Nephron progenitor cell (in vitro differentiated cells): ENCODE measurements at places on chromosomes 16 and 17.

DNA sequence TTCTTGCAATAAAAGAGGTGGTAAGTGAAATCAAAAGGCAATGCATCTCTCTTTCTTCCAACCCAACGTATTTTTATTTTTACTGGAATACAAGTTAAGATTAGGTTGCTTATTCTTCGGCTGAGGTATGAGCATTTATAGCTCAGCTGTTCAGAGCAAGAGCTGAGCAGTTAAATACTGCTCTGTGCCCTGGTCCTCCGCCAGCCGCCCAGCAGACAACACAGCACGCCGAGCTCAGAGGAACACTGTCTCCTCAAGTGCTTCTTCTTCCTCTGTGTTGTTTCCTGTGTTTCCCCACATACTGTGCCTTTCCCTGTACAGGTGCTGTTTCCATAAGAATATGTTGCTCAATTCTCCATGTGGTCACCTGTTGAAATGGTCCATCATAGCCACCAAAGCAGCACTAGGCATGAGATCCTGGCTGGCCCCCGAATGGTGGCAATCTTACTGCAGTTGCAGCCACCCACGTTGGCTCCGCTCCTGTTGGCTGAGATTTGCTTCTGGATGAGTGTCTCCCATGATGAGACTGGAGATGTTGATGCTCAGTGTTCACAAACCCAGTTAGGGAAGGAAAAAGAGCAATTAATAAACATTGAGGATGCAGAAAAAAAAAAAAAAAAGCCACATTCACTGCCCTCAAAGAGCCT, 515.3 kb downstream of the GRIN2A start:
- H3K27ac ChIP-seq, result no peak overlapping the region
- peaks cover 17% of the 10 kb centered on the region for H3K27me3 ChIP-seq
- no peak for DNase-seq
- H3K4me1 ChIP-seq, result peaks cover 11% of the 10 kb centered on the region

GRCh38 chr16:85249418-85250146, 137.3 kb upstream of the CIBAR2 start:
- peaks cover 5% of the 10 kb centered on the region for H3K27me3 ChIP-seq
- DNase-seq, result no peak
- no peak overlapping the region for H3K27ac ChIP-seq

- DNase-seq, result peak; percentile 71
- H3K27me3 ChIP-seq, result no peaks in the 10 kb centered on the region
- peaks cover 65% of the 10 kb centered on the region for H3K4me1 ChIP-seq
- peaks cover 19% of the 10 kb centered on the region for H3K36me3 ChIP-seq
- H3K4me3 ChIP-seq, result peak overlapping the region; percentile 93
Measured at GRCh38 chr16:65117811-65118448, 3.9 kb downstream of the CDH11 start.

- H3K36me3 ChIP-seq, result peaks cover 28% of the 10 kb centered on the region
- peaks cover 61% of the 10 kb centered on the region for H3K4me1 ChIP-seq
- peak overlapping the region; percentile 76 for H3K4me3 ChIP-seq
- H3K27ac ChIP-seq, result no peak overlapping the region
- peaks cover 21% of the 10 kb centered on the region for H3K27me3 ChIP-seq
- no peak for DNase-seq
Measured at GRCh38 chr17:79950306-79950705, 85.4 kb downstream of the TBC1D16 start.

GRCh38 chr16:76294396-76295214, 17.4 kb downstream of the CNTNAP4 start:
- H3K27ac ChIP-seq, result no peak overlapping the region
- H3K4me1 ChIP-seq, result no peaks in the 10 kb centered on the region

DNA sequence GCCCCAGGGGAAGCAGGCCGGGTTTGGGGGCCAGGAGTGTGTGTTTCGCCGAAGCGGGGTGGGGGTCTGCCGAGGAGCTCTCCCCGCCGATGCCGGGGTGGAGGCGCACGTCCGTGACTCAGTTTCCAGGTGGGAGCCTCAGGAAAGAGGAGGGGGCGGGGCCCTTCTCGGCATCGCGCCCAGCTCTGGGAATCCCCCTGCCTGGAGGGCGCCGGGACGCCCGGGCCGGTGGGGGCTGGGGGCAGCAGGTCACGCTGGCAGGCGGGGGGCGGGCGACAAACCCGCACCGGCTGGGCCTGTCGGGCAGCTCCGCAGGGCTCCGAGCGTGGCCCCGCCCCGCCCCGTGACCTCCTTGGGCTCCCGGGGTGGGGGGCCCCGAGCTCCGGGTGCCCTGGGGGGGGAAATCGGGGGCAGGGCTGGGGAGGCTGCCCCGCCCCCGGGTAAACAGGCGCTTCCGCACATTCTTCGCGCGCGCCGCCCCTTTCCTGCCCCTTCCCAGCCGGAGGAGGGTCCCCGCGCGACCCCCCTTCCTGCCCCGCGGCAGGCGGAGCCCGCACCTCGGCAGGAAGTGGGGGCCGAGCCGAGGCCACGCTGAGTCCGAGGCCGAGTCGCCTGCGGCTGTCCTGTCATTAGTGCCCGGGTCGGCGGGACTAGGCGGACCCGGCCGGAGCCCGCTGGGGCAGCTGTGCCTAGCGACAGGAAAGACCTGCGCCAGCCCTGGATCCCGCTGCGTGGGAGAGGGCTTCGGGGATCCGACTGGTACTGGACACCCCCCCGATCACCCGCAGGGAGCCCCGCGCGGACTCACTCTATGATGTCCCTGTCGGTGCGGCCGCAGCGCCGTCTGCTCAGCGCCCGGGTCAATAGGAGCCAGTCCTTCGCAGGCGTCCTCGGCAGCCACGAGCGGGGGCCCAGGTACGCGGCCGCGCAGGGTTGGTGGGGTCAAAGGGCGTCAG, 9.3 kb downstream of the RIPOR1 start:
- H3K27me3 ChIP-seq, result peaks cover 76% of the 10 kb centered on the region
- H3K4me3 ChIP-seq, result peak overlapping the region; percentile 72
- H3K4me1 ChIP-seq, result peaks cover 27% of the 10 kb centered on the region

DNA sequence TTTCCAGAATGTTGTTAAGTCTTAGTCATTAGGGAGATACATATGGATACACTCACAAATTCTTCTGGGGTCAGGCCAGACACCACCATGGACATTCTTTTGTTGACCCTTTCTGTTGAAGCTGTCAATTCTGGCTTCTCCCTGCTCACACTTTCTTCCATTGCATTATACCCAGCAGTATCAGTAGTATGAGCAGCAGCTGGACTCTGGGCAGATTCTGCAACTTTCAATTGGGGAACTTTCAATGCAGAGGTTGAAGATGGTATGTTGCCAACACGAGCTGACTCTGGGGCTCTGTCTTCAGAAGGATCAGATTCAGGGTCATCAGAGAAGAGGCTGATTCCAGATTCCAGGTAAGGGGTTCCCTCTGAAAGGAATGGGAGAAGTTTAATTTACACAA, 45.8 kb downstream of the RND2 start:
- DNase-seq, result no peak
- H3K36me3 ChIP-seq, result peaks cover 39% of the 10 kb centered on the region
- H3K27ac ChIP-seq, result no peak overlapping the region
- no peaks in the 10 kb centered on the region for H3K27me3 ChIP-seq
- H3K4me3 ChIP-seq, result no peak overlapping the region

DNA sequence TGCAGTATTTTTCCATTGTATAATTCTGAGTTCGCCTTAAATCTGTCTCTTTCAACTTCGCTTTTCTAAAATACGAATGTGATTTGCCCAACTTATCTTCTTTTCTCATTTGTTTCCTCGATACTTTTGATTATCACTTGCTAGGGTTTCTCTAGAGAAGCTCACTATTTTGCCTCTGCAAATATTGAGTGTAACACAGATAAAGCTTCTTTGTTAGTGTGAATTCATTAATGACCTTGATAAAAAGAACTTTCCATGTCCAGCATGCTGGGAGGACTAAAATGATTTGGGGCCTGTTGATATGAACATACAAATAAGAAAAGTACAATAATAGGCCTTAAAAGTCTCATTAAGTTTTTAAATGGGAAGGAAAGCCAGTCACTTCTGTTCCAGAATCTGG, 303.3 kb downstream of the MAP2K6 start:
- DNase-seq, result no peak
- no peaks in the 10 kb centered on the region for H3K36me3 ChIP-seq
- H3K27me3 ChIP-seq, result peaks cover 11% of the 10 kb centered on the region
- peaks cover 23% of the 10 kb centered on the region for H3K4me1 ChIP-seq

DNA sequence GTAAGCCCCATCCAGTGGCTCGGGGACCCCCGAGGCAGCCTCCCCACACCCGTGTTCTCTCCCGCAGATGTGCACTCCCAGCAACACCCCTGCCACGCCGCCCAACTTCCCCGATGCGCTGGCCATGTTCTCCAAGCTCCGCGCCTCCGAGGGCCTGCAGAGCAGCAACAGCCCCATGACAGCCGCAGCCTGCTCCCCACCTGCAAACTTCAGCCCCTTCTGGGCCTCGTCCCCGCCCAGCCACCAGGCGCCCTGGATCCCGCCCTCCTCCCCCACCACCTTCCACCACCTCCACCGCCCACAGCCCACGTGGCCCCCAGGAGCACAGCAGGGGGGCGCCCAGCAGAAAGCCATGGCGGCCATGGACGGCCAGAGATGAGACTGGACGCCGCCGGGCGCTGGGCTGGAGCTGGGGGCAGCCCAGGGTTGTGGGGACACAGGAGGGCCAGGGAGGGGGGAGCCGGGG, 5.0 kb downstream of the UBALD2 start:
- no peak overlapping the region for H3K27ac ChIP-seq
- H3K4me3 ChIP-seq, result no peak overlapping the region
- H3K36me3 ChIP-seq, result peaks cover 16% of the 10 kb centered on the region
- H3K27me3 ChIP-seq, result no peaks in the 10 kb centered on the region
- H3K4me1 ChIP-seq, result peaks cover 48% of the 10 kb centered on the region
- no peak for DNase-seq

DNA sequence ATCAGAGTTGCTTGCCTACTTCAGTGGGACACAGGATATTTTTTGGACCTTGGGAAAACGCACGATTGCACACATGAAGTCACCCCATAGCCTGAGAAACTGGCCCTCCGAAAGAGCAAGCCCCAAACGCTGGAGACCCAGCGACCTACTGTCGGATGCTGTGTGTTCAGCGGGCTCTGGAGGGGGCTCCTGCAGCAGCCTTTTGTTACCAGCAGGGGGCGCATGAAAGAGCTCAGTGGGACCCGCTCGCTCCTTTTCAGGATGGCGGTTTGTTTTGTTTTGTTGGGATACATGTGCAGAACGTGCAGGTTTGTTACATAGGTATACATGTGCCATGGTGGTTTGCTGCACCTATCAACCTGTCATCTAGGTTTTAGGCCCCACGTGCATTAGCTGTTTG, 28.4 kb downstream of the MYH3 start:
- H3K4me3 ChIP-seq, result no peak overlapping the region
- H3K4me1 ChIP-seq, result peaks cover 3% of the 10 kb centered on the region
- DNase-seq, result peak; percentile 35
- H3K27me3 ChIP-seq, result peaks cover 8% of the 10 kb centered on the region
- peaks cover 17% of the 10 kb centered on the region for H3K36me3 ChIP-seq

DNA sequence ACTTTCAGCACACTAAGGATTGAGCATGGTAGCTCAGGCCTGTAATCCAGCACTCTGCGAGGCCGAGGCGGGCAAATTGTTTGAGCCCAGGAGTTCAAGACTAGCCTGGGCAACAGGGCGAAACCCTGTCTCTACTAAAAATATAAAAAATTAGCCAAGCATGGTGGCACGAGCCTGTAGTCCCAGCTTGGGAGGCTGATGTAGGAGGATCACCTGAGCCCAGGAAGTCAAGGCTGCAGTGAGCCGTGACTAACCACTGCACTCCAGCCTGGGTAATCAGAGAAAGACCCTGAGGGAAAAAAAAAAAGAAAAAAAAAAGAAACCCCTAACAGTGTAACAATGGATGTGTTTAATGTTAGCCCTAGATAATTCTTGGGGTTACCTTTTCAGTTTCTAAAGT, 24.0 kb downstream of the PARN start:
- DNase-seq, result peak; percentile 6
- H3K4me1 ChIP-seq, result peaks cover 5% of the 10 kb centered on the region

DNA sequence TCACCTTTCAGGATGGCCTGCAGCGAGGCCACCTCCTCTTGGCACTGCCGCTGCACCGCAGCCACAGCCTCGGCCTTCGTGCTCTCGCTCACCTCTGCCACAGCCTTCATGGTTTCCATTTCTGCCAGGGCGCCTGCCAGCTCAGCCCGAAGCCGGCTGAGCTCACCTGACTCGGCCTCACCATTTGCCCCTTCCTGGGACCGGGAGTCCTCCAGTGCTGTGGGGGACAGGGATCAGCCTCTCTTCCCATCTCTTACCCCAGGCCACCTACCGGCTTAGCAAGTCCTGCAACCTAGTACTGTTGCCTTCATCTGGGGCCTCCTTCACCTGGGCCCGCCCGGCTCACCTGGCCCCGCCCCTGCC, 658 bp downstream of the RABEP2 start:
- H3K27me3 ChIP-seq, result no peaks in the 10 kb centered on the region
- no peak overlapping the region for H3K27ac ChIP-seq
- no peak for DNase-seq
- peak overlapping the region; percentile 91 for H3K4me3 ChIP-seq

GRCh38 chr16:29030086-29030840, 45.4 kb downstream of the LAT start:
- H3K4me1 ChIP-seq, result peaks cover 21% of the 10 kb centered on the region
- H3K27ac ChIP-seq, result peak overlapping the region; percentile 77
- peaks cover 4% of the 10 kb centered on the region for H3K27me3 ChIP-seq
- no peak overlapping the region for H3K4me3 ChIP-seq
- no peak for DNase-seq
- no peaks in the 10 kb centered on the region for H3K36me3 ChIP-seq

DNA sequence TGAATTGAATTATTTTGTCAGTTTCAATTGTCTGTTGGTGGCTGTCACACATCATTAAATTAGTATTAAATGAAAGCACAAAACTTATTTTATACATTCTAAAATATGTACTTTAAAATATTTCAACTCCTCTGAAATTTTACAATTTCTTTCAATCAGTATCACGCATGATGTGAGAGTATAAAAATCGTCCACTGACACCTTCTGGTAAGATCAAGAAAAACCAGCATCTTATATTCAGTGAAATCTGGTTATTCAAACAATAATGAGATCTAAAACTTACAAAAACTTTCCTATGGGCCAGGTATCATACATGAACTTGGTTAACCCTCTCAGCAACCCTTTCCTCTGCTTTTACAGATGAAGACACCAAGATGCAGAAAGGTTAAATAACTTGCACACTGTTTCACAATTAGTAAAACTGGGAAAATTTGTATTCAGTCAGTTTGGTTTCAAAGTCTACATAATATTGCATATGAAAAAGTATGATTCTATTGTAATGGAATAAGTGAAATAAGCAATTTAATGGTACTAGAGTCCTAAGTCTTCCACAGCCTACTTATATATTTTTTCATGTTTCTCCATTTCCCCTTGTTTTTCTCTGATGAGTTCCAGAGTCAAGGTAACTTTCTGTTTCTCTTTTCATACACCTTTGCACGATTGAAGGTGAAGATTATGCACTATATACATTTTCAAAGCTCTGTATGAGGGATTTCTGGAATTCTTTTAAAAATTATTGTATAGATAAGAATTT, 58.7 kb downstream of the EFCAB5 start:
- no peak overlapping the region for H3K27ac ChIP-seq
- no peaks in the 10 kb centered on the region for H3K36me3 ChIP-seq
- peaks cover 13% of the 10 kb centered on the region for H3K27me3 ChIP-seq
- DNase-seq, result no peak

DNA sequence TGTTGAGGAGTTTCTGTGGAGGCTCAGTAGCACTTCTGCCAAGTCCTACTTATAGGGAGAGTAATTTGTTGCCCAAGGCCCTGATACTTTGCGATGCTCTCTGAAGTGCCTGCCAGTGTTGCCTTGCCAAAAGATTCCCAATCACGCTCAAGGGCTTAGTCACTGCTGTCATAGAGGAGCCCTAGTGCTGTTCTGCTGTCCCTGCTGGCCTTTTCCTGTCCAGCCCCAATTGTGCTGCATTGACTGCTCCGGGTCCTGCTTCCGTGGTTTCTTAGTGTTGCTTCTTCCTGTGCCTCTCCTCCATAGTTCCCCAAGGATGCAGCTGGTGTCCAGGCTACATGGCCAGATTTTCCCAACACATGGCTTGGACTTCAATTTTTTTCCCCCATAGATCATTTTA, 13.9 kb downstream of the NUP93 start:
- H3K4me1 ChIP-seq, result peaks cover 35% of the 10 kb centered on the region
- no peaks in the 10 kb centered on the region for H3K27me3 ChIP-seq
- no peak for DNase-seq
